ENCODE measurements at places on chromosomes 4 and X.

DNA sequence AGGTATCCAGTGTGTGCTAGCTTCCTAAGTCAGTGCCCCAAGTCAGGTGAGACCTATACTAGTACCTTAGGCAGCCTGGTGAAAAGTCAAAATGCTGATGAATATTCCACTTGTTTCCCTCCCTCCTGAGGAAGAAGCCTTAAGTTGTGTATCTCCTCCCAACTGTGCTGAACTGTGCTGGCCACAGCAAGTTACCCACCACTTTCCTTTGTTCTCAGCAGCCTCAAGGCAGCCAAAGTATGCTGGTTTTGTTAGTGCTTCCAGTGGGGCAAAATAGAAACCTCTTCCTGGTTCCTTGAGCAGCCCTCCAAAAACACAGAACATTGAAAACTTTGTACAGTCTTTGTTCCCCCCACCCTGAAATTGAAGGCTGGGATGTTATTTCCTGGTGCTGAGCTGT is 13.9 kb downstream of the ATG4A start:
- no peak for DNase-seq

DNA sequence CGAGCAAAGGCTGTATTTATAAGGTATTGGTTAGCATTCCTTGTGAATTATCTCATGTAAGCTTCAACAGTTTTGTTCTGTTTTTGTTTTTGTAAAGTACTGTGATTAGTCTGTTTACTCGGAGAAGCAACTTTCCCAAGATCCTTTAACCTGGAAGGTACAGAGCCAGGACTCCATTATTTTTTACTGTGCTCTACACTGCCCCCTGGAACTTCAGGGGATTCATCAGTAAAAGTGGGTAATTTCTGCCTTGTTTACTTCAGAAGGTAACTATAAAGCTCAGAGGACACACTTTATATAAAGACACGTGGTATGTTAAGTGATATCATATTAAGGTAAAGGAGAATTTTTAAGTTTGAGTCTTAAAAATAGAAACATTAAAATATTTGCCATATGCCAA is 124.9 kb downstream of the IQCM start:
- no peak for DNase-seq

GRCh38 chrX:48784726-48785125 is 1.7 kb upstream of the GATA1 start:
- no peak for DNase-seq

GRCh38 chr4:33381816-33382215 is 2661.6 kb downstream of the PCDH7 start:
- DNase-seq: no peak

DNA sequence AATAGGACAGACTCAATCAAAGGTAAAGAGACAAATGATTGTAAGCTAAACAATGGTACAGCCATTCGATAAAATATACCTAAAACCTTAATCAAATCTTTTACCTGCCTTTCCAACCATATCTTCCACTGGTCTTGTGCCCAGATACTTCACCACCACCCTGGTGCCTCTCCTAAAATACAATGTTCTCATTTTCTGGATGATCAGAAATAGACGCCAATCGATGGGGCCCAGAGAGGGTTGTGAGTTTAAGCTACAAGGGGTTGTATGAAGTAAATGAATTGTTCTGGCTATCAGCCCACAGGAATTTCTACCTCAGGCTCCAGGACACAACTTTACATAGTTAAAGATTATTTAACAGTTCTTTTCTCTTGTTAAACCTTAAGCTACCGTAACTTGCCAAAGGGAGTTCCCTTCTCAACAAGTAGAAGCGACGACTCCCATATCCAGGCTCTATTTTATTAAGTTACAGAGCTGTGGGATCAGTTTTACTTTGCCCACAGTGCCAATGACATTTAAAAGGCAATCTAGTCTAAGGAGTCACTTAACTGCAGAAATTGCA is 99.1 kb downstream of the CHRNA9 start:
- DNase-seq: no peak

DNA sequence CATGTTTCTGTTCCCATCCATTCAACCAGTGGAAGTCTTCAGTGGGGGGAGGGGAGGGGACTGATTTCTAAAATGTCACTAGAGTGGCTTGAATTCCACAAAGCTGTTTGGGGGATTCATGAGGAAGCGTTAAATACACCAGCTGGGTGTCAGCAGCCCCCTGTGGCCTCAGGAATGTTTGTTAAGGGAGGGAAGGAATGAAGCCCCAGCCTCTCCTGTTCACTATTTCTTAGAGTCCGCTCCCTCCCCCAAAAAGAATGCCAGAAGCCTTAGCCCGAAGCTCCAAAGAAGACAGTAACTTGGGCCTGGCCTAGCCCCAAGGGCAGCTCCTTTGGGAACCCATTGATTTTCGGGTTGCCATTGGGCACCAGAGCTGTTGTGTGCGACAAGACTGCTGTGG is 3.3 kb downstream of the SHROOM2 start:
- DNase-seq: no peak

- DNase-seq: no peak
Measured at GRCh38 chr4:164945146-164945545, 32.3 kb downstream of the TRIM61 start.

GRCh38 chrX:101357166-101357795 is 8.7 kb upstream of the TIMM8A start:
- DNase-seq: no peak

- no peak for DNase-seq
Measured at GRCh38 chr4:139849219-139849618, 183.6 kb downstream of the MGST2 start.

DNA sequence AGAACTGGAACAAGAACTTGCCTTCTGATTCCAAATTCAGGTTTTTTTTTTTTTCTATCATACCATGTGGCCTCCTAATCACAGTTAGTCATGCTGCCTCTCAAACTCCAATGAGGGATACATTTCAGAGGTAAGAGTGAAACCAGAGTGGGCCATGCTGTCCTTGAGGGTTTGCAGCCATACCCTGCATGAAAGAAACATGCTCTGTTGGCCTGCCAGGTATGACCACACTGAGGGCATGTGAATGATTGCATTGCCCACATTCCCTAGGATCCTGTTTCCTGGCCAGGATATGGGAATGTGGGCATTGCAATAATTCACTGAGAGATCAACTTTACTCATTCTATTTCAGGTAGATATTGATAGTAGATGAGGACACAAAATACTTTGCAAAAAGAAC is 56.4 kb upstream of the DDIT4L start:
- DNase-seq: no peak

GRCh38 chr4:145879598-145879997 is 59.0 kb downstream of the ZNF827 start:
- no peak for DNase-seq

DNA sequence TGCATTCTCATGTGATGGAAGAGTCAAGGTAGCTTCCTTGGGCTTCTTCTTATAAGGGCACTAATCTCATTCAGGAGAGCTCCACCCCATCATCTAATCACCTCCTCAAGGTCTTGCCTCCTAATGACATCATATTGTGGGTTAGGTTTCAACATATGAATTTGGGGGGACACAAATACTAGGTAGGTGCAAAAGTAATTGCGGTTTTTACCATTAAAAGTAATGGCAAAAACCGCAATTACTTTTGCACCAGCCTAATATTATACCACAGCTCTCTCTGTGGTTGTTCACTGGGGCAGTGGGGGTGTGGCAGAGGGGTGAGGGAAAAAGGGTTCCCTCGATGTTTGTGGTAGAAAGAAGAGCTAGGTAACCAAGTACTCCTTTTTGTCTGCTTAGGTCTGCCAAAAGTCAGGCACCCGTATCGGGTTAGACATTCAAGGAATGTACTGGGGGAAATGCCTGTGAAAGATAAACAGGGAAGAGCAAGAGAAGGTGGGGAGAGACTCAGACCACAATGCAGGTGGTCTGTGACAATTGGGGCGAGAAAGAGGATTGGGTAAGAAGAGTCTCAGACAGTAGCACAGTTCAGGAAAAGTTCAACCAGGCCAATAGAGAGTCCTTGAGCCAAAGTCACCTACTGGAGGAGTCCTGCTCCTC is 78.9 kb upstream of the MTM1 start:
- DNase-seq: no peak

- DNase-seq: peak; percentile 70
Measured at GRCh38 chrX:2500091-2500802, 529 bp downstream of the DHRSX start.

DNA sequence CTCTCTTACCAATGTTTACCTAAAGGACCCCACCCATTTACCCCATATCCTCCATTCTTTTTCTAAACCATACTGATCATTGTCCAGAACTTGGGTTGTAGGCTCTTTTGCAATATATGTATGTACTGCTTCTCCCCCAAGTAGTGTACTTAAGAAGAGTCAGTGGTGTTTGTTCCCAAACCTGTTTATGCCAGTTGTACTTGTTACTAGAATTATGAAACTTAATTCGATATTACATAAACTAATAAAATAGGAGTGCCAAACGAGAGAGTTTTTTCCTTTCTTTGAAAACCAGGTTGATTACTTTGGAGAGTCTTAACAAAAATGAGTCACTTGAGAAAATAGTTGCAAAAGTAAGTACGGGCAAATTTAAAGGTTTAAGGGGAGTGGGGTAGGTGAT is 96.3 kb downstream of the GEMIN8 start:
- no peak for DNase-seq

Measured in MG63 (cell line).